Anterior cingulate cortex (tissue), 58 donors: ENCODE measurements at places on chromosomes 12 and 14.

DNA sequence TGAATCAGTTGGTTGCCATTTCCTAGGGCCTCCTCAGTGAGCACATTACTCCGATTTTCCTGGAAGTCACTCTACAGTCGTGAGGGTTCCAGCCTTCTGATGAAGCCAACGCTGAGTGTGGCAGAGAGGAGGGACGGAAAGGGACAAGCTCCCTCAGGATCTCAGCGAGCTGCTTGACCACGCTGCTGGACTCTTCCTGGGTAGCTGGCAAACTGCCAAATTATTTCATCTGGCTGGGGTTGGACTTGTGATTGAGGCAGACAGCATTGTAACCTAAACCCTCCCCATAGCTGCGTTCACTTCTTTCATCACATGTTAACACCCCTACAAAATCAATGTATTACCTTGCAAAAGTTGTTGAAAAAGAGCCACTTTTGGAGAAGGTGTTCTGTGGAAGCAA lies 69.6 kb upstream of the CHST11 start:
- DNase-seq, result no peak

DNA sequence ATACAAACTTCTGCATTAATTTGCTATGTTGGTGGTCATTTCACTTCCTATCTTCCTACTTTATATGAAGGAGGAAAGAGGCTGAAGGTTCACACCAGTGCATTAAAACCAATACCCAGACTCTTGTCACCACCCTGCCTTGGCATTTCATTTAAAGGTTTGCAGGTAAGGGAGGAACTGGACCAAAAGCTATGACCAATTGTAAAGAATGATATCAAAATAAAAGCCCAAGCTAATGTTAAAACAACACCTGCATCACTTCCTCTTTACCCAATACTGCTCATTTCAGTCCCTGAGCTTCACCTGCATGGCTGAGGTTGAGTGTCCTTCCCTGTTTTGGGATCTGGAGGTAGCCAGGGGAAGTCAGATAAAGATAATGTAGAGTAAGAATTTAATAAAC lies 47.2 kb upstream of the TMEM233 start:
- DNase-seq, result no peak

DNA sequence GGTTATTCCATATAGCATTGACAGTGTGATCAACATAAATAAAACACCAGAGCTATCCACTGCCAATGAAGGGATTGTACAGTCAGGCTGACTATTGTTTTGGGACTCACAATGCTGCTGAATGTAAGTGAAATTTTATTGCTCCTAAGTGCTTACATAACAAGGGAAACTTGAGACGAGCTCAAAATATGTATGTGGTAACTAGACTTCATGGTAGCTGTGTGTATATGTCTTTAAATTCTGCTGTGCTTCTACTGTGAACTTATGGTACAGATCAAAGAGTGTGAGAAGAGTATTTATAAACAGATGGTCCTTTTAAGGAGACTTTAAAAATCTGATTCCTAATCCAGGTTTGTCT lies 6.9 kb downstream of the FLRT2 start:
- no peak for DNase-seq

GRCh38 chr12:31026202-31026601 lies 47.5 kb upstream of the DDX11 start:
- no peak for DNase-seq

- no peak for DNase-seq
These were observed 904 bp upstream of the FAM177A1 start for GRCh38 chr14:35044939-35045797.

DNA sequence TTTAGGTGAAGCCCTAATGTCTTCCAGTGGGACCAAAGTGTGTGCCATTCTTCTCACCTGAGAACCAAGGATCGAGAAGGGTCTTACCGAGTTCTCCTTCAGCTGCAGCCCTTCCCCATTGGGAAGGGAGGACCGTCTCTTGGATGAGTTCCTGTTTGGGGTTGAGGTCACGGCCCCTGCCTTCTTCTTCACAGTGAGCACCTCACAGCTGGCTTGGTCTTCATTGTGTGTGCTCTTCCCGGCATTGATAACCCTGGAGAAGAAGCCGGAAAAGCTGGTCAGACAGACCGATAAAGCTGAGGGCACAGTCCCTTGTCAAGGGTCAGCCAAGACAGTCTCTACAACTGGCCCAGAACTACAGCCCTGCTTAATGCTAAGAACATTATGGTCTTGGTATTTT lies 102.9 kb downstream of the PPM1H start:
- no peak for DNase-seq

DNA sequence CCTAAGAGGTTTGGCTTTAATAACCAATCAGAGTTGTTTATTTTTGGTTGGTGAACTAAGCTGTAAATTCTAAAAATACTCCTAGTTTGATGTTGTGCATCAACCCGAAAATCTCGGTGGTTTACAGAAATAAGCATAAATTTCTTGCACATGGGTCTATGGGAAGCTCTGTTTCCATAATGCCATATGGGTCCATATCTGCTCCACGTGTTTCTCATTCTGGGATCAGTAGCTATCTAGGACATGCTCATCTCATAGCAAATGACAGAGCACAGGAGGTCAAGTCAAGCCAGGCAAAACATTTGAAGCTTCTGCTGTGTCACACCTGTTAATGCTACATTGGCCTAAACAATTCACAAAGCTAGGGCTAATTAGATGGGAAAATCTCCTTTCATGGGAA lies 23.1 kb downstream of the NUP37 start:
- DNase-seq, result no peak

GRCh38 chr12:7645395-7646177 lies 20.1 kb downstream of the APOBEC1 start:
- DNase-seq, result no peak

DNA sequence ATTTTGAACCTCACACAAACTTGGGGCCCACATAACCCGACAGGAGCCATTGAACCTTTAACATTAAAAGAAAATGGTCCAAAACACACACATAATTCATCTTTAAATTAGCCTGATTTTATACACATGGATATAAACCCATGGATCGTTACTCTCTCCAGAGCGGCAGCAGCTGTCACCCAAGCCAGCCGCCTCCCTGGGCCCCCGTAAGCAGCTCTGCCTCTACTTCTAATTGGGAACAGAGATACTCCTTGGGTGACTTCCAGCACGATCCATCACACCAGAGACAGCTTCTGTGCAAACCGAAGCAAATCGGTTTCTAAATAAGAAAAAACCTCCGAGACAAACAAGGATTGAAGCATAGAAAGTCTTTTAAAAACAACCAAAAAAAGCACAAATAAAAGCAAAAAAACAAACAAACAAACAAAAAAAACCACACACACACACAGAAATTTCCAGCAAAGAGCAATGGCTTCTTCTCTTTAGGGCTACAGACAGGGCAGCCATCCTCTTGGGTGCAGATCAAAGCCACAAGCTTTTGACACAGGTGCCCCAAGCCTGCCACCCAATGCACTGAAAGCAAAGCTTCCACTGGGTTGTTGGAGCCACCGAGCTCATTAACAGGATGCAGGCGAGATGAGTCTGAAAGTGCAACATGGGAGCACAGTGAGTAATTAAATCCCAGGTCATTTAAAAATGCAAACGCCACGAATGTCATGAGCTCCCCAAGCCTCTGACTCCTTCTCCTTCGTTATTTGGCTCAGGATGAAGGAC lies 156.9 kb downstream of the DPF3 start:
- no peak for DNase-seq

DNA sequence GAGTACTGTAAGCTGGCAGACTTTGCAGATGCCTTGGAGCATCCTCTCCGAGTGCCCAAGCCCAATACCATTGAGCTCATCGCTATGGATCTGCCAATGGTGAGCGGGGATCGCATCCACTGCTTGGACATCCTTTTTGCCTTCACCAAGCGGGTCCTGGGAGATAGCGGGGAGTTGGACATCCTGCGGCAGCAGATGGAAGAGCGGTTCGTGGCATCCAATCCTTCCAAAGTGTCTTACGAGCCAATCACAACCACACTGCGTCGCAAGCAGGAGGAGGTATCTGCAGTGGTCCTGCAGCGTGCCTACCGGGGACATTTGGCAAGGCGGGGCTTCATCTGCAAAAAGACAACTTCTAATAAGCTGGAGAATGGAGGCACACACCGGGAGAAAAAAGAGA lies 41.6 kb downstream of the FIGNL2 start:
- DNase-seq, result no peak

DNA sequence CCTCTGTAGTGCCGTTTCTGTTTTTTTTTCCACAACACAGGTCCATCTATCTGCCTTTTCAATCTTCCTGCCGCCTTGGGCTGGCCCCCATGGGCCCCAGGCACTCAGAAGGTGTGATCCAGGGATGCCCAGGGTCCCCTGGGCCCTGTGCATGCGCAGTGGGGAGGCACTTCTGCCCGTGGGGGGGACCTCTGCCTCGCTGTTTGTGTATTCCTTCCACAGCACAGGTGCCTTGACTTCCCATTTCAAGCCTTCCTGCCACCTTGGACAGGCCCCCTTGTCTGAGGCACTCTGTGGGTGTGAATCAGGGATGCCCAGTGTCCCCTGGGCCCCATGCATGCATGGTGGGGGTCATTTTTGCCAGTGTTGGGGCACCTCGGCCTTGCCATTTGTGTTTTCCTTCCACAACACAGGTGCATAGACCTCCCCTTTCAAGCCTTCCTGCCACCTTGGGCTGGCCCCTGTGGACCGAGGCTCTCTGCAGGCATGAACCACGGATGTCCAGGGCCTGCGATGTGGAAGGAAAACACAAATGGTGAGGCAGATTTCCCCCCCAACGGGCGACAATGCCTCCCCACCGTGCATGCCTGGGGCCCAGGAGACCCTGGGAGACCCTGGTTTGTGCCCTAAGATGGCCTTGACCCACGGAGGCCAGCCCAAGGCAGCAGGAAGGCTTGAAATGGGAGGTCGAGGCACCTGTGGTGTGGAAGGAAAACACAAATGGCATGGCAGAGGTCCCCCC lies 366.5 kb downstream of the ALG10 start:
- DNase-seq, result no peak

GRCh38 chr12:108640802-108641445 lies 7.2 kb upstream of the SELPLG start:
- no peak for DNase-seq

DNA sequence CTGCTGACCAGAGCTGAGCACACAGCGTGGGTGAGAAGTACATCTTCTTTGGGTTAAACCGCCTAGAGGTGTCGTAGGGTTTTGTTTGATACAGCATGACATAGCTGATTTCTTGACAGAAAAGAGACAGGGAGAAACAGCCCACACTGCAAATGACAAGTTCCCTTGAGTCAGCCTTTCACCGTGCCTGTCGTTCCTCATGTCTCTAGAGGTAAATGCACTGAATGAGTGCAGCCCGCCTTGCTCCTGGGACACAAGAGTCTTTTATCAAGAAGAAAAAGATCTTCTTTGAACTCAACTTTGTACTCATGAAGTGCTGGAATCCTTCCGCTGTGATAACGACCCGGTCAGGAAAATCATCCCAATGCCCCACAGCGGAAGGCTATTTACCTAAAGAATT lies 77.6 kb downstream of the TMEM132D start:
- DNase-seq, result no peak

- no peak for DNase-seq
These were observed 29.4 kb upstream of the LRP1-AS start for GRCh38 chr12:57176846-57177245.

GRCh38 chr12:32446316-32447119 lies 47.2 kb downstream of the FGD4 start:
- DNase-seq, result no peak

DNA sequence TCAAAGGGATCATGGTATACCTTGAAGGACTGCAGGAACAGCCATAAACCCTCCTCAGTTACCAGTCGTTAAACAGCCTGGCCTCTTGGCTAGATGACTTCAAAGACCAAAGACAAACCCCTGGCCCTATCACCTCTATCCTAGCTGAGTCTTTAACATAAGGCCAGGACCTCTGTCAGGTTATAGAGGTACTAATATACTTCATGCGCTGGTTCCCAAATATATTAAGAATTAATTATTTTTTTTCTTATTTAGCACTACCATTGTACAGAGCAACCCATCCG lies 459.8 kb downstream of the RAD51B start:
- no peak for DNase-seq

- no peak for DNase-seq
These were observed 398.2 kb upstream of the PDE3A start for GRCh38 chr12:19970116-19970515.

DNA sequence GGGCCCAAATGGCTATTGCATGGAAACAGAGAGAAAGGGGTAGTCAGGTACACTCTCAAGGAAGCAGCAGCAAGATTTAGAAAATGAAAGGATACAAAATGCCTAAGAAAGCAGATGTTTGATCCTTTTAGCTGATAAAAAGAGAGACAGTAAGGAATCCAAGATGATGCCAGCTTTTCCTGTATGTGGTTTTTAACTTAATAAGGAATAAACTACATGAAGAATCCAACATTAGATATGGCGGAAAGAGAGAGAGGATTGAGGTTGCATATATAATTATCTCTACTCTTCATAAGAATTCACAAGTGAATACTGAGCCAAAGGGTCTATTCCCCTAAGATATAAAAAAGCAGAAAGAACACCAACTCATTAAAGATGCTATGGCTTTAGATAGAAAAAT lies 11.6 kb downstream of the TMED10 start:
- no peak for DNase-seq

DNA sequence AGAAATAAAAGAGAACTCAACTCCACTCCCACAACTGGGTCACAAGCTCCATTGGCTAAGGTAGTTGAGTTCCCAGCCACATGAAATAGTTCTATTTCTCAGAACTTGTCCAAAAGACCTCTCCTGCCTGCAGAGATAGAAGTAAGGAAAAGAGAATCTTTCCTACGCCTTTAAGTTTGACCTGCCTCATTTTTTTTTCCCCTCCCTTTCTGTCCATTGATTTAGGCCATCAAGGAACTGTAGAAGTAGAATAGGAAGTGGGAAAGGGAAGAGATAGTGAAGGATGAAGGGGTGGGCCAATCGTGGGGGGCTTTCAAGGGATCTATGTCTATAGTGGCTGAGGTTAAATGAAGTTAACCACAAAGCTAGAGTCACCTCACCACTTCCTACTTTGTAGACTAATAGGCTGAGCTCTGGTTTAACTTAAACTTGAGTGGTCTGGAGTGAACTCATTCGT lies 13.9 kb upstream of the NUDT4 start:
- no peak for DNase-seq

GRCh38 chr12:6529291-6529737 lies 5.0 kb upstream of the GAPDH start:
- DNase-seq, result no peak

- no peak for DNase-seq
These were observed 36.3 kb downstream of the ACSS3 start for GRCh38 chr12:81114226-81114625.

DNA sequence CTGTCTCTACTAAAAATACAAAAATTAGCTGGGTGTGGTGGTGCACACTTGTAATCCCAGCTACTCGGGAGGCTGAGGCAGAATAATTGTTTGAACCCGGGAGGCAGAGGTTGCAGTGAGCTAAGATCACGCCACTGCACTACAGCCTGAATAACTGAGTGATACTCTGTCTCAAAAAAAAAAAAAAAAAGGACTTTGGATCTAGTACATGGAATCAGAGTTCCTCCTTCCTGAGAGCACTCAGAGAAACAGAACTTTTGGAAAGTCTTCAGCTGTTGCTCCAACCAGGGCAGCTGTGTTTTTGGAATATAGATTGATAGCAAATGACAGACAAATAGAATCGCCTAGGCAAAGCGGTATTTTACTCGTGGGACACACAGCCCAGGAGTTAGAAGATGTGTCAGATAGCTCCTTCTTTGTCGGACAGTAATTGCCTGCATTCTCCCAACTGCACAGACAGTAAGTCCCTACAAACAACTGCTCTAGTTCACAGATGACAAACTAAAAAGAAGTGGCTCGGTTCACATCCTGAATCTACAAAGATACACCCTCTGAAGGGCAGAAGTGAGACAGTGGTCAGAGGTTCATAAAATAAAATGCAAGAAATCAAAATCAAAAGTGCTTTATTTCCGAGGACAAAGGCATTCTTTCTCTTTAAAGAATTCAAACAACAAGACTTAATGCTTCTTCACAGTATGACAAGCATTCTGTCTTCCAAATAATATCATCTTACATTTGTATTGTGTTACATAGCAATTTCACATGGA lies 17.1 kb upstream of the NEK9 start:
- no peak for DNase-seq
